ENCODE measurements at places on chromosomes 2 and 18.

DNA sequence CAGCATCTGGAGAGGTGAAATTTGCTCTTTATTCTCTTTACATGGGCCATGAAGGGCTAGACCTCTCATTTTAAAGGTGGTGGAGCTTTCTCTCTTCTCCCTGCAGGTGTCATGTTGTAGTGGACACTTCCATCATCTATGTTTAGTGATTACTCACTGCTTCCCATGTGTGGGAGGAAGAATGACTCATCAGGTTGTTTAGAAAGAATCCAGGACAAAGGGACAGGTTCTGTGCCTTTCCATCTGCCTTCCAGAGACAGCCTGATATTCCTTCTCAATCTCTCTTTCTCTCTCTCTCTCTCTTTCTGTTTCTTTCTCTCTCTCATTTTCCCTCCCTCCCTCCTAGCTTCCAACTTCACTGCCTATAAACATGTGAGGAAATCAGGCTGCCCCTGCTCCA is 38.7 kb downstream of the SCG2 start:
- DNase-seq: no peak

DNA sequence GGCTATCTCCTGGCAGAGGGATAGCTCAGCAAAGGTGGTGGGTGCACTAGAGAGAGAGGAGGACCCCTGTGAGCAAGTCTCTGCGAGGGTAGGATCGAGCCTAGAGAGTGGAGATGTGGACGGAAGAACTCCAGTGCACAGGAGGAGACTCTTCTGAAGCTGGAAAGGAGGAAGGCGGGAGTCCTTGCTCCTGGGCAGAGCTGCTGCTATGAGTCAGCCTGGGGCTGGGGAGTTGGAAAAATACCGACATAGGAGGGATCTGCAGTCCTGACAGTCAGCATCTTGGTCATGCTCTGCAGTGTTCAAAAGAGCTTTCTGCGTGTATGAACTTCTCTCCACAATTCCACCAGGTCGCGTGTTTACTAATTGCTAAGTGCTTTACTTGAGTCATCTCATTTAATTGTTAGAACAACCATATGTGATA is 233.8 kb downstream of the LDLRAD4 start:
- no peak for DNase-seq

GRCh38 chr2:202757339-202757738 is 114.2 kb downstream of the ICA1L start:
- DNase-seq: no peak

GRCh38 chr2:95001701-95002100 is 23.8 kb upstream of the MAL start:
- no peak for DNase-seq

DNA sequence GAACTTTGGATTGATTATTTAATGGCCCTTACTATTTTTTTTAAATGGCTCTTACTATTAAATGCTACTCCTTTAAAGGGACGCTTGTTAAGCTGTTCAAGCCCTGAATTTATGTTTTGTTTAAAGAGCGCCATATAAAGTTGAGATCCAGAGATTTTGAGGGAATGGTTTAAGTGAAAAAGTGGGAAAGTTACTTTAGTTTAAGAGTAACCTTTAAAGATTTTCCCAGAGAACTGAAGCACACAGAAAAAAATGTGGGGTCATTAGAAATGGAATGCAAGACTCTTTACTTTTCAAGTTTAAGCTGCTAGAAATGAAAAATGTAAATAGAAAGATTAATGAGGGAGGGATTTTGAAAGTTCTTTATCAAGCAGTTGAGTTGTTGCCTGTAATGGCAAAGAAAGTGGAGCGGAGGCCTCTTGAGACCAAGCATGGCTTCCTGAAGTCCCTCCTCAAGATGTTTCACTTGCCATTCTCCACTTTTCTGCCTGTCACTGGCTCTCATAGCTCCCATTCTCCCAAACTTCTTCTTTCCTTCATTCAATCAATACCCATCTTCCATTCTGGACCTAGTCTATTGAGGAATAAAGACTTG is 93.2 kb downstream of the KCNS3 start:
- no peak for DNase-seq

GRCh38 chr18:58578321-58578720 is 50.6 kb downstream of the ALPK2 start:
- no peak for DNase-seq

GRCh38 chr2:13014783-13015182 is 298.0 kb downstream of the TRIB2 start:
- no peak for DNase-seq

GRCh38 chr2:209653134-209653533 is 118.5 kb upstream of the UNC80 start:
- no peak for DNase-seq

GRCh38 chr2:64928813-64929212 is 60.4 kb upstream of the SLC1A4 start:
- no peak for DNase-seq

GRCh38 chr2:5945742-5946141 is 253.6 kb downstream of the SOX11 start:
- DNase-seq: no peak

GRCh38 chr18:46298511-46298910 is 194.3 kb downstream of the HAUS1 start:
- DNase-seq: no peak

- DNase-seq: no peak
Observed at GRCh38 chr18:23548719-23549118, 37.6 kb downstream of the NPC1 start.

DNA sequence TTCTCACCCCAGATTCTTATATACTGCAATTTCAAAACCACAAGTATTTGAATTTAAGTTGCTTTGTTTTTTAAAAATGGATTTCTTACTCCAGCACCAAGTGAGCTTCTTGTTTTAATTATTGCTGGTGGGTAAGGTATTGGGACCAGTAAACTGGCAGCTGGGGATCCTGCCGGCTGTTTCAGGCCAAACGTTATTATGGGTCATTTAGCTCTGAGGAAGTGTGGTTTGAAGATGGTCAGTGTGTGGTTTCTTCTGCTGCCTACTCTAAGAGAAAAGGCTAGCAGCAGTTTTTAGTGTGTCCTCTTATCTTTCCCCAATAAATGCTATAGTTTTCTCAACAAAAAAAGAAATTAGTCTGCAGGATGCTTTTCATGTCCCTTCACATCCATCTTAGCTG is 30.6 kb downstream of the CFAP221 start:
- no peak for DNase-seq

GRCh38 chr2:37337620-37338280 is 6.7 kb upstream of the QPCT start:
- DNase-seq: no peak

DNA sequence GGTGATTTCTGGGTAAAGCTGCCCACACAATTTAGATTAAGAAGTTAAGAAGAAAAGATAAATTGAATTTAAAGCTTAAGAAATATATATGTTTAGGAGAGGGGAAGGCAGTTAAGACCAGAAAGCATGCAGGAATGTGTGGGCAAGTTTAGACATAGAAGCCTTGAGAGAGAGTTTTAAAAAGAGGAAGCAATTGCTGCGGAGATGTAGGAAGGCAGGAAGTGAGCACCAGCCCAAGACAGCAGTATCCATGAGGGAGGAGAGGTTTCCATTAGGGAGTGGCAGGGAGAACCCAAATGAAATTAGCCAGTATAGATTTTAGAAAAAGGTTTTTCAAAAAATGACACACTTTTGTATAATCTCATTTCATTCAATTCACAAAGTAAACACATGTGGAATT is 24.3 kb downstream of the DSC2 start:
- no peak for DNase-seq

DNA sequence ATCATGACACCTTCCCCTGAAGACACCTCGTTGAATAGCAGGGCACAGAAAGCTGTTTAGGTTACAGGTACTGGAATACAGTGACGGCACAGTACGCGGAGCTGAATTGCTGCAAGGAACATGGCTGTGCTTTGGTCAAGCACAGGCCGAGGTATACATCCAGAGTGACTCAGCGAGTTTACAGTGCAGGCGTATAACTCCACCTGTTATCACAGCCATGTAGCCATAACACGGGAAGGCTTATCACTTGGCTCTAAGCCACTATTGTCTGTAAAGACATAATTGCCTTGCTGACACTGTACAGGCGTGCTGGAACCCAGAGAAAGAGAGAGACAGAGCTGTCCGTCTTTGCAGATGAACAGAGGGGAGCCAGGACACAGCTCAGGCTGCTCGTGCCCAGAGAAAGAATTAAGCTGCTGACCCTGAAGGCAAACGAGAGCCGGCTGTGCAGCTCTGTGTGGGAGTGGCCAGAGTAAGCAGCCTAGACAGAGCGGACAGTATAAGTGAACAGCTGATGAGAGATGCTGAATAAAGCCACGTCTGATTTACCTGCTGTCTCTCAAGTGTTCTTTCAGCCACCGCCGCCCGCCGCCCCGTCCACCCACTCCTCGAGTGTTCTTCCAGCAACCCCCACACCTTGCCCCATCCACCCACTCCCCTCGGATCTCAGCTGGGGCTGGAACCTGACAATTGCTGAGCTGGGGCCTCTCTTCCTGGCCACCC is 87.3 kb upstream of the PPP1CB start:
- DNase-seq: no peak

DNA sequence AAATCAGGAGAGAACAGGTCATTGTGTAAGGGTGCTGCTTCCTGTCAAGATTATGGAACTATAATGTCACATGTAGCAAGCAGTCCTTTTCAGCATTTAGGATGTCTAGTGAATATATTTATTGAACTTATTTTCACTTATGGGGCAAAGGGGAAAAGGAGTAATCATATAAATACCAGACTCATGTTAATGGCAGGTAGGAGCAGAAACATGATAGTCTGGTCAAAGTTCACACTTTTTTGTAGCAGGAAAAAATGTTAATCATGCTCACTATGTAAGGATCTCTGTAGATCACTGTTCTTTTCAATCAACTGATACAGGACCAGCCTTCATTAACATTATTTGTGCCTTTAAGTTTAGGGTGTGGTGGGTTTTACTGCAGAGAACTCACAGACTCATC is 219.0 kb downstream of the STK39 start:
- DNase-seq: no peak

GRCh38 chr18:6009756-6010155 is 114.4 kb upstream of the TMEM200C start:
- no peak for DNase-seq

GRCh38 chr2:155692106-155692505 is 640.4 kb downstream of the NR4A2 start:
- no peak for DNase-seq

- peak; percentile 56 for DNase-seq
Observed at GRCh38 chr2:195535911-195536522, 121.0 kb upstream of the SLC39A10 start.

DNA sequence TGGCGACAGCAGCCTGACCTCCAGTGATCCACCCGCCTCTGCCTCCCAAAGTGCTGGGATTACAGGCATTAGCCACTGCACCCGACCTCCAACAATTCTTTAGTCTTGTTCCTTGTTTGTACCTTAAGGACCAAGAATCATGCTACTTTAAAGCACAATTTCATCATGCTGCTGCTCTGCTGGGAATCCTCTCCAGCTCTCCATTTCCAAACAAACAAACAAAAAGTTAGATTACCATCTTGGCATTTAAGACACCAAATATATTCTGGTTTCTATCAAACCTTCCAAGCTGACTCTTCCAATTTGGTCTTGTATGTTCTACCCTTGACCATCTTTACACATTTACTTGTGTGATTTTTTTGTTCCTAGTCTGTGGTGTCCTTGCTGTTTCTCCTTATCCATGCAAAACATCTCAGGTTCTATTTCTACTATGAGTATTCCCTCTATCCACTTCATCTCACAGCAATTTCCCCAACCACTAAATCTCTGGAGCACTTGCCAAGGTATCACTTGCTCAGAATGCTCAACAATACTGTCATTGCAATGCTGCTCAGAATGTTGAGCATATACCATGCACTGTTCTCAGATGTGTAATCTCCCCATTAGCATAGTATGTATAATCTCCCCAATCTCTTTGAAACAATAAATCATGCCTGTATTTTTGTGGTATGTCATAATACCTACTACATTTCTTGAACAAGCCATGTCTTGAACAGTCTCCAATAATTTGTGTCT is 73.2 kb upstream of the GALNT5 start:
- no peak for DNase-seq

DNA sequence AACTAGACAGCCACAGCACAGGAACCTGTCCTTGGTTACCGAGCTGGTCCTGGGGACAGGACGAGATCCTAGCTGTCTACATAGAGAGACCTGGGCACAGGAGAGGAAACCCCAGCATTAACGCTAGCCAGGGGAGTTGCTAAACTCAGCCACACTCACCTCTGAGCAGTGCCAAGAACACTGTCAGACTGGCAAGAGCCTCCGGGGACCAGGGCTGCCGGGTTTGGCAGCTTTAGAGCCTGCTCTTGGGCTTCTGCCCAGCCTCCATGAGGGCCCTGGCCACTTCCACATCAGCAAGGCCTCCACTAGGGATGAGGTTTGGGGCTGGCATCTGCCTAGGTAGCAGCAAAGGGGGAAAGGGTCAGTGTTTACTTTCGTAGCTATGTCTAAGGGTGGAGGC is 6.7 kb downstream of the TMBIM1 start:
- no peak for DNase-seq

DNA sequence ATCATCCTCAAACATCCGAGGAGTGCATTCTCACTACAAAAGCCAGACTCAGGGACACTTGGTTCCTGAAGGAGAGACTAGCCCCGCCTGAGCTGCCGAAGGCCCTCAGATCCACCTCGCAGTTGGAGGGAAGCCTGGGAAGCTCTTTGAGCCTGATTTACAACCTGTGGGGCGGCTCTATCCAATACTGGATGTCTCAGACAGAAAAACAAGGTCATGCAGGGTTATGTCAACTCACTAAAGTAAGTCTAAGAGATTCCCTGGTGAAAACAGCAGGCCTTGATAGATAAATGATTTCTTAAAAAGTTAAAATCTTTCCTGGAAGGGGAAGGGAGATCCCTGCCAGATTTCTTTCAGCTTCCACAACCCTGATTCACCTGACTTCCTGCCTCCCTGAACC is 284.3 kb downstream of the CYP26B1 start:
- no peak for DNase-seq

DNA sequence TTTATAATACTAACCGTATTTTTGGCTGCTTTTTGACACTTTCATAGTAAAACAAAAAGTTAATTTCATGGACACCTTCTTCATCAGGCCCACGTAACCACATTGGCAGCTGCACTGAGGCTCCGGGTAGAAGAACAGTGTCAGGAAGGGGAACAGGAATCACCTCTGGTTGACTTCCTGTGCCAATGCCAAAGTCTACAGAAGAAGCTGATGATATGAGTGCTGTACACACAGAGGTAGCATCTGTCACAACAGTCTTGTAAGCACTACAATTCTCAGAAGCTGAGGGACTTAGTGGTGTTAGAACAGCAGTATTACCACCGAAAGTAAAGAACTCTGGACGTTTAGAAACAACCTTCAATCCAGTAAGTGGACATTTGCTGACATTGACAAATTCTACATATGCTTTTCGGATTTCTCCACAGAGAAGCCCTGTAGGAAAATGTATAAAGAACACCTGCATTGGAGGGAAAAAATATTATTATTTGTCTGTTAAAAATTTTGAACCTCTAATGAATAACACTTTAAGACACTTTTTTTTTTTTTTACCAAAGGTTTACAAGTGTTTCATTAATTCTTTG is 85.3 kb downstream of the TRAPPC8 start:
- no peak for DNase-seq

DNA sequence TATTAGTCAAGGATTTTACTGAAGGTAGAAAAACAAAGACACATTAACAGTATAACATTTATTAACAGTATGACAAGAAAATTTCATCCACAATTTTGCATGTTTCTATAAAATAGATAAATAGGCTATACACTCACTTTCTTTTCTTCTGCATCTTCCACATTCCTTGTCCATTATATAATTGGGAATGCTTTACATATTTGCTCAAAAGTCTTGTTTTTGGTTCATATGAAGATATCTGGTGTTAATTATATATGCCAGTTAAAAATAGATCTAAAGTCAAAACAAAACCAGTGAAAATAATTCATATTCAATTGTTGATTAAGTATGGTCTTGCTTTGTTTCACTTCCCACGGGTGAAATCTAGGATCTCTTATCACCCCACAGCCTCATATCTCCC is 53.4 kb downstream of the SERPINB7 start:
- no peak for DNase-seq
